ENCODE measurements at places on chromosomes 7 and 10.
A peak's percentile ranks its signal among the peaks of the same experiment; 100 is the strongest.

- peak; percentile 25 for DNase-seq
These were observed 21.4 kb downstream of the SLF2 start for GRCh38 chr10:100934084-100934659.

DNA sequence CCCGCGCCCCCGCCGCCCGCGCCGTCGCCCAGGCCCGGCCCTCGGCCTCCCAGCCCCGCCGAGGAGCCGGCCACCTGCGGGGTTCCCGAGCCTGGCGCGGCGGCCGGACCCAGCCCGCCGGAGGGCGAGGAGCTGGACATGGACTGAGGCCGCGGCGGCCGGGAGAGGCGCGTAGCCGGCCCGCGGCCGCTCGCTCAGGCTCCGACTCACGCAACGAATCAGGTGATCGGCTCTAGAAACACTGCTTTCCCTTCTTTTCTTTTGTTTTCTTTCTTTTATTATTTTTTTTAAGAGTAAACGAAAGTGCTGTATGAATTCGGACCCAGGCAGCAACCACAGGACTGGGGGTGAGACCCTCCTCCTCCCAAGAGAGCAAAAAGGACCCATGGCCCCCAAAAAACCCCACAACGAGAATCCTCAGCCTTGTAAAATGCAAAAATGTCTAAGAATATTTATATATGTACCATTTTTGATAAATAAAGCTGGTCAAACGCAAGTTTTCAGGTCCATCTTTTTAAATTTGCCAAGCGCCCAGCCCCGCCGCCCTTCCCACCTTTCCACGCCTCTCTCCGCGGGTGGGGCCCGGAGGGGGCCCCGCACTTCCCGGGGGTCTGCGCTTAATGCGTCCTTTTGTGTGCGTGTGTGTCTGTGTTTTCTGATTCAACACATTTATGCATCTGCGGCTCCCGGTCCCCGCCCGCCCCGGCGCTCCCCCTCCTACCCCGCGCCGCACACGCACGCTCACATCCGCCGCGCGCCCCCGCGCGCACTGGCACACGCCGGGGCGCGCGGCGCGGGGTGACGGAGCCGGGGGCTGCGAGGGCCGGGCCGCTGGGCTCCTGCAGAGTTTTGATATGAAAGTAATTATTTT lies 4.4 kb downstream of the UNCX start:
- no peak for DNase-seq

DNA sequence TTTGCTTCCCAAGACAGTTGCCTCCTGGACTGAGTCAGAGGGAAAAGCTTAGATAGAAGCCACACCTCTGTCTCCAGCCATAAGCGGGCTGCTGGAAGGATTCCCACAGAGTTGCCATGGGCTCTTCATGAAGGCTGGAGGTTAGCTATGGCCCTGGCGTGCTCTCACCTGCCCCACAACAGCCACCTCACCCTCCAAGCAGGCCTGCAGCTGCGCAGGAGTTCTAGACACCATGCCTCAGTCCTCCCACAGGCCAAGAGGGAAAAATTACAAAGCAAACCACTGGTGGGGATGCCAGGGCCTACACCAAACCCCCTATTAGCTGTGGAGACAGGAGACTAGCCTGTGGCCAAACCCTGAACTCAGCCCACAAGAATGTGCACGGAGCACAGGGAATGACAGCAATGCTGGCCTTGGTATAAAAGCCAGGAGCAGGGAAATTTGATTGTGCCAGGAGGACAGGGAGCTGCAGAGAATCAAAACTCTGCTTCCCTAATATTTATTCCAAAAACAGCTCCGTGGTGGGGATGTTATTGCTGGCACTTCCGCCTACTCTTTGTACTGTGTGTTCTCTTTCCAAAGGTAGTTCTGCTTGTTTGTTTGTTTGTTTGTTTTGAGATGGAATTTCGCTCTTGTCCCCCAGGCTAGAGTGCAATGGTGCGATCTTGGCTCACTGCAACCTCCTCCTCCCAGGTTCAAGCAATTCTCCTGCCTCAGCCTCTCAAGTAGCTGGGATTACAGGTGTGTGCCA lies 60.3 kb upstream of the STK17A start:
- DNase-seq: peak; percentile 98

DNA sequence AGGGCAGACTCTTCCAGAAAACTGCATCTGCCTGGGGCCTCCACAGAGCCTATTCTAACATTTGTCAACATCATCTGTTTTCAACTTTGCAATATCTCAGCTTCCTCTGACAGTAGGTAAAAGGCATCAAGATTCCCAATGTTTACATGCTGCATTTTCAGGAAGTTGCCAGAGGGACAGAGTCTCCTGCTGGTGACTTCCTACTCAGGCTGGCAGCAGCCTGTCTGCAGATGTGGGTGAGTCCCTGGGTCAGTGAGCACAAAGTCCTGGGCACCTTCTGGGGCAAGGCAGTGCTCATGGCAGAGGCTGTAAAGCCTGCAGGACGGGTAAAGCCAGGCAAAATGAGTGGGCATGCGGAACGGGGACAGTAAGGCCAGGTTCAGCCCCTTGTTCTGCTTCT lies 69.4 kb downstream of the EBF3 start:
- DNase-seq: no peak

- no peak for DNase-seq
These were observed 80.5 kb upstream of the KMT2E start for GRCh38 chr7:104933521-104933988.

All from epithelial cell of esophagus (primary cell).